ENCODE measurements at places on chromosomes 6 and 20.

- DNase-seq: no peak
These were observed 145.4 kb downstream of the DST start for GRCh38 chr6:56497240-56497639.

DNA sequence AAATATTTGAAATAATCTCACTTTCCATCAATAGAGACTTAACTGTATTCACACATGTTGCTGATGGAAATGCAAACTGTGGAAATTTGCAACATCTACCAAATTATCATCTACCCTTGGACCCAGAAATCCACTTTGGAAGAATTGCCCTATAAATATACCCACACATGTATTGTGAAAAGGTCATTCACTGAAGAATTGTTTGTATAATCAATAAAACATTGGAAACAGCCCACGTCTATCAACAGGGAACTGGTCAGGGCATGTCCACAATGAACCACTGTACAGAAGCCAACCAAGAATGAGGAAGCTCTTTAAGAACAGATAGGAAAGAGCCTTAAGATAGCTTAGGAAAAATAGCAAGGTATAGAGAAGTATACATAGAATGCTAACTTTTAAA is 36.2 kb downstream of the PXDC1 start:
- DNase-seq: no peak

DNA sequence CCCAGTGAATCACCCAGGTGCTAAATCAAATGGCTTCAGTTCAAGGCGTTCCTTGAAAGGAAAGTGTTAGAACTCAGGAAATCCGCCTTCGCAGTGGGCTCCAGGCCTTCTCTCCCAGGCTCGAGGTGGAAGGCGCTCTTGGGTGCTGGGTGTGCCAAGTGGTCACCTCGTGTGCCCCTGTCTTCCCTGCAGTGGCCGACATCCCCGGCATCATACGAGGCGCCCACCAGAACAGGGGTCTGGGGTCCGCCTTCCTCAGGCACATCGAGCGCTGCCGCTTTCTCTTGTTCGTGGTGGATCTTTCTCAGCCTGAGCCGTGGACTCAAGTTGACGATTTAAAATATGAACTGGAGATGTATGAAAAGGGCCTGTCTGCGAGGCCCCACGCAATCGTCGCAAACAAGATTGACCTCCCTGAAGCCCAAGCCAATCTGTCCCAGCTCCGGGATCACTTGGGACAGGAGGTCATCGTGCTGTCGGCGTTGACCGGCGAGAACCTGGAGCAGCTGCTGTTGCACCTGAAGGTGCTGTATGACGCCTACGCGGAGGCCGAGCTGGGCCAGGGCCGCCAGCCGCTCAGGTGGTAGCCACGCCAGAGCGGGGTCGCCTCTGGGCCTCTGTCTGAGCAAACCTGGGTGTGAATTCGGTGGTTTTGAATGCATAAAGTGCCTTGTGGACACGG is 17.8 kb downstream of the MTG2 start:
- DNase-seq: no peak

DNA sequence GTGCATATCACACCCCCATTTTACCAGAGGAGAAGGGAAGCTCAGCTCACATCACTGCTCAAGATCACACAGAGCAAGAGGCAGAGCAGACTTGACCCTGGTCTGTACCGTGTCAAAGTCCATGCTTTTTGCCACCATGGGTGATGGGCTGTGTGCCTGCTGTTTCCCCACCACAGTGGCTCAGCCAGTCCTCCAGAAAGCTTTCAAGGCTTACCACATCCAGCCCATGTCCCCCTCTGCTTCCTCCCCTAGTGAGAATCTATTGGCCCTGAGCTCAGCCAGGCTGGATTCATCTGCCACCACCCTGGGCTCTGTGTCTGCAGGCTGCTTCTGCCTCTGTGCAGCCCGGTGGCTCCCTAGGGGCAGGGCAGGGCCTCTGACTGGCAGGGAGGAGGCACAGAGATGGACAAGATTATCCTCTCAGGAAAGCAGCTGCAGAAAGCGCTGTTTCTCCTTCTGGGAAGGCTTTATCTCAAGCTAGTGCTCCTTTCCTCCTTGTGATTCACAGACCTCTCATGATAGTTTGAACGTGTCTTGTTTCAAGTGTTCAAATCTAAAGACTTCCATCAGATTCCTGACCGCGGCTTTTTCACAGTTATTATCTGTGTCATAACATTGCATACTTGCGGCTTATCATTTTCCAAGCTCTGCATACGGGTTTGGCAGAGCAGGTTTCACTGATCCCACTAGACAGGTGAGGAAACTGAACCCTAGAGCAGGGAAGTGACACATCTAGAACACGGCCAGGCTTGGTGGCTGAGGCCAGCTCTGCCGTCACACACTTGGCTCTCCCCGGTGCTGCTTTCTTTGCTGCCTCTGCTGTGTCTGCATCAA is 37.4 kb downstream of the VEGFA start:
- DNase-seq: no peak

- DNase-seq: no peak
These were observed 8.2 kb downstream of the FAM135A start for GRCh38 chr6:70421509-70421908.

DNA sequence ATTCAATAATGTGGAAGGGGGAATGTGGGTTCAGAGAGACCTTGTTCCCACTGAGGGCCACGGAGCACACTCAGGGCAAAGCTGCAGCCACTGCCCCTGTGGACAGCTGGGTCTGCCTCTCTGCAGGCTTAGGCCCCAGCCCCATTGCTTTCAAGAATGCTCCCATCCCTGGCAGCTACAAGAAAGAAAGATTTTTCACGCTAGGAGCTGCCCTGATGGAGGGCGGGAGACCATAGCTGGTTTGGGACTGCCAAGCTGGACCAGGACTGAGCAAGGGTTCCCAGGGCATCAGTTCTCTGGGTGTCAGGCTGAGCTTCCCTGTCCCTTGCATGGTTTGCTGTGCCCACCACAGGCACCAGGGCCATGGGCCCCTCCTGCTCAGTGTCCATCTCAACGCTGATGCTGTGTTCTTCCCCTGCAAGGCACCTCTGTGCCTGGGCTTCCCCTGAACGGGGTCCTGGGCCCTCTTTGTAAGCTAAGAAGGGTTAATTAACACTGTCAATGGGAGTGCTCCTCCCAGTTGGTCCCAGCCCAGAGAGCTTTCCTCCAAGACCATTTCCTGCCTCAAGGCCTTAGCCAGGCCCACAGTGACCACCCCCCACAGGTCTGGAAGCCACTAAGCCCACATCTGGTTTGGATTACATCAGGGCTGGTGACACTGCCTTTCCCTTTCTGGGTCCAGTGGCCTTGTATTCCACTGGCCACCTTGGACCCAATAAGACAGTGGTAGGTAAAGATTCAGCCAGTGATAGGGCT is 8.4 kb downstream of the FOXS1 start:
- DNase-seq: no peak

DNA sequence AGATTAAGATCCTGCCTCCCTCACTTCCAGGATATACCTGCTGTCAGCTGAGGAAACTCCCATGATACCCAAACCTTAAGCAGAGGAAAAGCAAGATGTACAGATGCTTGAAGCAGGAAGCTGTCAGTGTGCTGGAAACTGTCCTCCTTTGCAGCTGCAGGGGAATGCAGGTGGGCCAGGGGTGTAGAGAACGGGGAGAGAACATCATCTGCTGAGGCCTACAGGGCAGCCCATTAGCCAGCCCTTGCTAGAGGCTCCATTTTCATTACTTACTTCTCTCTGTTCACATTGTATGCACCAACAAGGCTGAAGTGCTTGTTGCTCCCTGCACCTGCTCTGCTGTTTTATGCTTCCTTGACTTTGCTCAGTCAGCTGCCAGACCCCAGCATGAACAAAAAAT is 119.1 kb downstream of the PRND start:
- DNase-seq: no peak

- no peak for DNase-seq
These were observed 97.4 kb upstream of the ELOVL5 start for GRCh38 chr6:53446151-53446550.

DNA sequence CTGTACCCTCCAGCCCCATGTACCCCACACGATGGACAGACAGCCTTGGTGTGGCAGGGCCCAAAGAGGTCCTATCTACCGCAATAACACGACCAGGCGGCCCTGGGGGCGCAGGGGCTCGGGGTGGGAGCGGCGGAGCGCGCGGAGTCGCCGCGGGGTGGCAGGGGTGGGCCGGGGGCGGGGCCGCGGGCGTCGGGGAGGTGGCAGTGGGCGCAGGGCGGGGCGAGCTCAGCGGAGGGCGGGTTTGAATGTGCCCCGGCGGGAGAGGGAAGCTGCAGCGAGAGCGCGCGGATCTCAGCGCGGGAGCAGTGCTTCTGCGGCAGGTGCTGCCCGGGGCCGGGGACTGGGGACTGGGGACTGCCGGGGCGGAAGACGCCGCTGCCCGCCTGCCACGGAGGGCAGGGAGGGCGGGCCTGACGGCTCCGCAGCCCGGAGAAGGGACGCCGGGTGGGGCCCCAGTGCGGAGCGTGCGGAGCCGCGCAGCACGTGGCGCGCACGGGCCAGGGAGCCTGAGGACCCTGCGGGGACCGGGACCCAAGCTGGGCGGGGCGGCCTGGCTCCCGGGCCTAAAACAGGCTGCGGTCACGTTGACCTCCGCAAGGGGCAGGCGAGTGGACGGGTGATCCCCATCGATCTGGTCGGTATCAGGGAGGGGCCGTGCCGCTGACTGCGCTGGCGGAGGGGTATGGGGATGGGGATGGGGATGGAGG is at the start of gene SLC29A1:
Gene SLC29A1 (plus strand): TSS at position 277 of the 710 bp plus-strand sequence. CDS start 3,719 bp downstream, outside the sequence.
- peak; percentile 80 for DNase-seq

DNA sequence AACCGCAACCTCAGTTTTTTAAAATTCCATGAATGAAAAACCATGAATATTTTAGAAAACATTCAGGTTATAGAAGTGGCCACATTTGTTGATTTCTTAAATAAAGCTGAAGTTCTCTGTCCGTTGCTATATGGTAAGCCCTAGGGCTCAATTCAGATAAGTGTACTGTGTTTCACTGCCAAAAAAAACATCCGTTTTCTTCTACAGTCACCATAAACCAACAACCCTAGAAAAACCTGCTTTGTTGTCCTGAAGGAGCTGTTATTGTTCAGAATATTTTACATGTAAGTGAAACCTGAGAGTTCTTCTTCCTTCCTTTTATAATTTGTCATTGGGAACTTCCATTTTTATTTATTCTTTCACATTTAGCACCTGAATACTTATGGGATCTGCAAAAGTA is 274.1 kb downstream of the TFAP2A start:
- DNase-seq: no peak
